GDM1 (cell line): ENCODE measurements at places on chromosomes 1 and 21.
A peak's percentile ranks its signal among the peaks of the same experiment; 100 is the strongest.

DNA sequence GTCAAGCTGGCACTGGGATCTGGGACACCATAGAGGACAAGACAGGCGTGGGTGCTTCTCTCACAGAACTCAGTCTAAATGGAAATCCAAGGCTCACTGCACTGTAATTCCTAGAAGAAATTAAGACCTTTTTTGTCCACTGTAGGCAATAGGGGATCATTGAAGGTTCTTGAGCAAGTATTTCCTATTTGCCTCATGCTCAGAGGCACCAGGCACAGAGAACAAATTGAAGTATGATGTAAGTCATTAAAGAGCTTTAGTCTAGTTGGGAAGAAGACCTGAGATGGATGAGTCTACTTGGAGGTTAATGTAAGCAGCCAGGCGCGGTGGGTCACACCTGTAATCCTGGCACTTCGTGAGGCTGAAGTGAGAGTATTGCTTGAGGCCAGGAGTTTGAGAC, 34.6 kb downstream of the EIF2D start:
- no peak for DNase-seq

DNA sequence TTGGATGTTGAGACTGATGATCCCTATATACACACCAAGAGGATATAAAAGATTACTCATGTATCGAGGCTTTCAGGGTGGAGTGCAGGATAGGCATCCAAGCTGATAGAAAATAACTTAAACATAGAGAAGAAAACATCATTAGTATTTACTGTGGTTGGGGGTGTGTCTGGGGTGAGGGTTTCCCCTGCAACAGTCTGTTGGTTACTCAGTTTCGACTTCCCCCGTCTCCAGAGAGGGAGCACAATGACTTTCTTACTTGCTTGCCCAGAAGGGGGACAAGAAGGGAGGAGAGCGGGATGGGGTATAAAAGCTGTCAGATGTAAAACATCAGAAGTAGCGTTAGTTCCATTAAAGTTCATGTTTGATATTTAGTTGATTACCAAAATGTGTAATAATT, 717.4 kb upstream of the ZP4 start:
- no peak for DNase-seq

DNA sequence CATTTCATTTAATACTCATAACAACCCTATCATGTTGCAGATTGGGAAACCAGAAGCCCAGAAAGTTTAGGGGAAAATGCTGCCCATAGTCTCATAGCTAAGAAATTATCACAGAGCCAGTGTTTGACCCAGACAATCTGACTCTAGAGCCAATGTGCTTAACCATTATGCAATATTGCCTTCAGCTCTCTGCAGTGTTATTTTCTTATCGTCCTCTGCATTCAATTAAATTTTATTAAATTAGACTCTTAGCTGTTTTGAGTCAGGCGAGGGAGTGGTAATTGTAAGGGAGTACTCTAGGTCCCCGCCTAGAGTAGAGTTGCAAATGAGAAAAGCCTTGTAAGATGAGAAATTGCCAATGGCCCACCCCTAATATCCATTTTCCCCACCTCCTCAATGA, 191.1 kb downstream of the TTLL7 start:
- DNase-seq = no peak

GRCh38 chr1:209749205-209749604, 6.6 kb upstream of the TRAF3IP3 start:
- no peak for DNase-seq

DNA sequence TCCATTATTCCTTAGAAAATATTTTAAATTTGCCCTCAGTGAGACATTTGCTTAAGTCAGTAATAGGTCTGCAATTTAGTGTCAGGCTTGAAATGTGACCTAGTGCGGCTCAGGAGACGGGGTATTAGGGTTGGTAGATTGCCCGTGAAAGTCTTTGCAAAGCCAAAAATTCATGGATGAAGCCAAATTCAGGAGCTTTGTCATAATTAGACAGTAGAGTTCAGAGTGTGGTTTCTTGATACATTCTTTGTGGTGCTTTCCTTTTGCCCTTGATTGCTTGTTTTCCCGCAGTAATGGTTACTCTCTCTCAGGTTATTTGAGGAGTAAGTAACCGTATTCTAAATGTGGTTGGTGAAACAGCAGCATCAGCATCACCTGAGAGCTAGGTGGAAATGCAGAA, 120.7 kb downstream of the RPS6KC1 start:
- DNase-seq = no peak

DNA sequence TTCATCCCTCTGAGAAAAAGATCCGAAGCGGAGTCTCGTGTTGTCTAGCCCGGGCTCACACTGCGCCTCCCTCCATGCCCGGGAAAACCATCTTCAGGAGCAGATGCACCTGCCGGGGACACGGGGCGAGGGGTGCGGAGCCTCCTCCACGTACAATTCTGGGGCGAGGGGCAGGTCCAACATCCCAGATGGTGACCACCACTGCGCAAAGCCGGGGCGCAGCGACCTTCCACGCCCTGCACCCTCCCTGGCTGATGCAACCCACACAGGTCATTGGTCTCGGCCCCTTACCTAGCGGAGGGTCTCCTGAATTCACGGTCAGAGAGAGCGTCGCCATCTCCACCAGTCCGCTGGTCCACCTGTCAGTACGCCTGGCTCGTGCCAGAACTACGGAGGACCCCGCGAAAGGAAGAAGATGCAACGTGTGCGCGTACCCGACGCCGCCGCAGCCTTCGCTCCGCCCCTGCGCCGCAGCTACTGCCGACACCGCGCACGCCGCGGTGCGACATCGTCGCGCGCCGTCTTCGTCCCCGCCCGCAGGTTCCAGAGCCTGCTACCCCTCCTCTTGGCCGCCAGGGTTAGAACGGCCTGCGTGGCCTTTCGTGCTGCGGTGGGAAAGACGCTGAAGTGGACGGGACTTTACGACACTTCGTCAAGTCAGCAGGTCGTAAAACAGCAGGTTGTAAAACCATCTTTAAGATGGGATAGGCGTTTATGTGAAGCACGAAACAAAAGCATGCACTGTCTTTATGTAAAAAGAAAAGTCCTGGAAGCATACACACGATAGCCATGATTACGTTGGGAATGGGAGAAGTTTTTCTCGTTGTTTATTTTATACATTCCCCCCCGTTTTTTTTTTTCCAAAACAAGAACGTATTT, at the start of gene EPRS1:
Gene EPRS1, minus strand, starts transcription at position 454 of the 879 bp plus-strand sequence. Its CDS starts 117 bp downstream, at position 337.
- DNase-seq = peak; percentile 97

- peak; percentile 38 for DNase-seq
Observed at GRCh38 chr21:42807938-42808613, 71.3 kb downstream of the WDR4 start.

DNA sequence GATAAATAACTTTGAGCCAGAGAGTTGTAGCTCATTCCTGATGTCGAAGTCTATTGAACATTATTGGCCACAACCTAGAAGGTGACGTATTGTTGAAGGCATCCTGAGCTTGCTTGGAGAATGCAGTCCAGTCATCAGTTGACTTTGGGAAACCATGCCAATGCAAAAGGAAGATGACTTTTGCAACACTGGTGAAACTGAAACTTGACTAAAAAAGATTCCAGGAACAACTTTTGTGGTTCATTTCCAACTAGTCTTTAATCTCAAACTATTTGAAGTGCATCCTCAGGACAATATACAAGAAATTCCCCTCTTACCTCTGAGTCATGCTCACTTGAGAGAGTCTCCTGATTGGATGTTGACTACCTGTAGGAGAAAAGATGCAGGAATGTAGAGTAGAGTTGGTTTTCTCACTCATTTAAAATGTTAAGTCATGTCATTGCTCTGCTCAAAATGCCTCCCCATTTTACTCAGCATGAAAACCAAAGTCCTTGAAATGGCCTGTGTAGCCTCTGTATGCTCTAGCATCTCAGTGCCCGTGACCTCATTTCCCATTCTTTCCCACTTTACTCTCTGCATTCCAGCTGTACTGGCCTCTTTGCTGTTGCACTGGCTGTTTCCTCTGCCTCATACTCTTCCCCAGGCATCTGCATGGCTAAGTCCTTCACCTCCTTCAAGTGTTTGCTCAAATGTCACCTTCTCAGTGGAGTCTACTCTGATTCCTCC, 24.4 kb upstream of the LEPR start:
- no peak for DNase-seq
